Fibroblast of skin of left quadriceps (primary cell): ENCODE measurements at places on chromosomes 2 and 18.

GRCh38 chr2:8122520-8122919 is 559.3 kb upstream of the ID2 start:
- DNase-seq = no peak

- DNase-seq = peak; percentile 15
Measured at GRCh38 chr2:132374551-132374950, 42.1 kb upstream of the GPR39 start.

- DNase-seq = no peak
Measured at GRCh38 chr18:31941010-31941809, 1.7 kb downstream of the TRAPPC8 start.

DNA sequence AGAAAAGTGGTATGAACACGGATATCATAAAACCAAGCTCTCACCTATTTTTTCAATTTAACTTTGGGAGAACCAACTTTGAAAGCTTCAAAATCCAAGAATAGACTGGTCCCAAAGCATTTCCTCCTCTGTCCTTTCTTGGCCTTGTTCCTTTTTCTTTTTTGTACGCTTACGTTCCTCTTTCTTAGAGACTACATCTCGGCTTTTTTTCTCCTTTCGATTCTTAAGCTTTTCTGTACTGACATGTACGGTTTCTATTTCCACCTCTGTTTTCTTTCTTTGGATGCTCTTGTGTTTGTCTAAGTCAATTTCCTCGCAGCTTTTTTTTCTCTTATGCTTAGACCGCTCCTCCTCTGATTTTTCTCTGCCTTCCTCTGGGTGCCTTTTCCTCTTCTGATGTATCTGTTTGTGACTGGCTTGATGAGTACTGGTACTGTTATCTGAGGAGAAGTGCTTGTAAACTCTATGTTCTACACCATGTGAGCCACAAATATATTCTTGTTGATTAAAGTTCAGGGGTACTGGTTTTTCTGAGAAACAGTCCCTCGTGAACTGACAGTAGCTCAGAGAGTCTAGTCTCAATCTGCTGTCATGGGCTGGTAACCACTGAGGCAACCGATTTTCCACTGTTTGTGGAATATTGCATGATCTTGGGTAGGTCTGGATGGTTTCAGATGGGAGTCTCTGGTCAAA is 11.5 kb upstream of the RNU2-63P start:
- no peak for DNase-seq

DNA sequence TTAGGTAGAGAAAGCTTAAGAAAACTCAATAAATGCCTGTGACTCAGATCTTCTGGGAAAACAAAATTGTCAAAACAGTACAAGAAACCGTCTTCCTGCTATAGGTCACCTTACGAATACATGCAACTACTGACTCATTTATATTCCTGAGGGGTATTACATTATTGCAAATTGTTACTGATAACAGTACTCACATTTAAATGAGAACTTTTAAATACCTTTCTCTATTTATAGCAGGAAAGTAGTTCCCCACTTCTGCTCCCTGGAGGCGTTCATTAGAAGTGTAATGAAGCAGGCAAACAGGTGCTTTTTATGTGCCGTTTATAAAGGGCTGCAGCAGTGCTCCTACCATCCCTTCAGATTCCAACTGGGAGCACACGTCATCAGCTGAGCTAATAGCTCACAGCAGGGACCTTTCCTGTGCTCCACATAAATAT is 65.1 kb upstream of the RPRM start:
- no peak for DNase-seq

DNA sequence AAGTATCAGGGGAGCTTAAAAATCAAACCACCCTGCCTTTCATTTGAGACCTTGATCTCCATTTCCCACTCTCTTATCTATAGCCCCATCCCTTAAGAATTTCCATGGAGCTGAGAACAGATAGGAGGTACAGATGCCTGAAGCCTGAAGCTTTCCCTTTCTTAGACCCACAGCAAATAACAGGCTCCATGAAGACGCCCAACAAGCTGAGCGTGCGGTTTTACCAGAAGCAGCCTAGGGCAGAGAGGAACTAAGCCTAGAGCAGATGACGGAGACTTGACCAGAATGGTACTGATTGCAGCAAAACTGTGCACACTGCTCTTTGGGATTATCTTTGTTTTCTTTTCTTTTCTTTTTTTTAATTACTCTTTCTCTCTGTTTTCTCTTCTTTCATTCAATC is 1.7 kb upstream of the ERBB4 start:
- DNase-seq = no peak

GRCh38 chr2:44940732-44941464 is 604 bp upstream of the SIX3 start:
- DNase-seq = no peak

DNA sequence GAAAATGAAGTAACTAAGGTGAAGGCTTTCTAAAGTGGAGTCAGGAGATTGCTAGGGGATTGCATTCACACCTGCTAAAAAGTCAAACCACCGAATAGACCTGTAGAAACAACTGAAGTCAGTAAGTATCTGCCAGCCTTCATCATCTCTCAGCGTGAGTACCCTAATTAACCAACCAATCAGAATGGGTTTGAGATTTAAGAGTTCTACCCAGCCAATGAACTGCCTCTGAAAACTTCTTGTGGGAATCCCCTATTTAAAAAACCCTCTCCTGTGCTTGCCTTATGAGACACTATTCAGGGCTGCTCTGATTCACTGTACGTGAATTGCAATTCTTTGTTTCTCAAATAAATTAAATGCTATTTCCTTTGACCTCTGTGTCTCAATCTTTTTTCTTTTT is 3.4 kb upstream of the FAM161A start:
- DNase-seq = no peak

- peak; percentile 45 for DNase-seq
Measured at GRCh38 chr2:143974262-143974661, 545.7 kb downstream of the ZEB2 start.

DNA sequence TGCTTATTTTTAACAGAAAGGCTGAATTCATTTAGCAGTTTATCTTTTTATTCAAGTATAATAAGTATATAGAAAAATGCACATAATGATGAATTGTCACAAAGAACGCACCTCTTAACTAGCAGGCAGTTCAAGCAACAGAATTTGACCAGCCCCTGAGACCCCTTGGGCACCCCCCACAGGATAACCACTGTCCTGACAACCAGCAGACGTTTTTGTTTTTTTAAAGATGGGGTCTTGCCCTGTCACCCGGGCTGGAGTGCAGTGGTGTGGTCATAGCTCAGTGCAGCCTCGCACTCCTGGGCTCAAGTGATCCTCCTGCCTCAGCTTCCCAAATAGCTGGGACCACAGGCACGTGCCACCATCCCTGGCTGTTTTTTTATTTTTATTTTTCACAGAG is 14.0 kb downstream of the PRELID3A start:
- no peak for DNase-seq
